ENCODE measurements at places on chromosomes 12 and 14. TPM values are rescaled to one million over a fixed set of nuclear protein-coding genes. Genes with fewer than 3 reads are reported as not detected.

ATP5F1B gene
- 527 TPM for polyA plus RNA-seq

AGAP2 gene
- polyA plus RNA-seq = 1.8 TPM

TAS2R13 gene
- not detected for polyA plus RNA-seq

OTUB2 gene
- polyA plus RNA-seq = 1.4 TPM

TEP1 gene
- 50.3 TPM for polyA plus RNA-seq

CDCA3 gene
- 99.1 TPM for polyA plus RNA-seq

KRT78 gene
- polyA plus RNA-seq = 1.8 TPM

DAAM1 gene
- polyA plus RNA-seq = 34.0 TPM

ACOT4 gene
- polyA plus RNA-seq = 2.5 TPM

DNA sequence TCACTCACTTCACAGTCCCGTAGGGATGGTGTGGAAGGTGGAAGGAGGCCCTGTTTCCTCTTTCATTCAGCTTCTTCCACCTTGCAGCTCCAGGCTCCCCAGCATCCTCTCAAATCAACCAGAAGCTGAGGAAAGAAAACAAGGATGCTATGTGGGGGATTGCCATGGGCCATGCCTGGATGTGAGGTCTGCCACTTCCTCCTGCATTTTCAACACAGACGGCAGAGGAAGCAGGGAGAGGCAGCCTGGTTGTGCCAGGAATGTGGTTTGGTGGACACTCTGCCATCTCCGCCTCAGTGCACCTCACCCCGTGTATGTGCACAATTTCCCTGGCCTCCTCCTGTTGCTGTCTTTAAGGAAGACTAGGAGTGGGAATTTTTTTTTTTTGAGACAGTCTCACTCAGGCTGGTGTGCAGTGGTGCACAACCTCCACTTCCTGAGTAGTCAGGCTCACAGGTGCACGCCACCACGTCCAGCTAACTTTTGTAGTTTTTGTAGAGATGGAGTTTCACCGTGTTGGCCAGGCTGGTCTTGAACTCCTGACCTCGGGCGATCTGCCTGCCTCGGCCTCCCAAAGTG lies 99.2 kb downstream of the SLC15A4 start:
- no peak overlapping the region for H3K27ac ChIP-seq
- no peak overlapping the region for H3K4me3 ChIP-seq
- DNase-seq = no peak
- peaks cover 5% of the 10 kb centered on the region for H3K4me1 ChIP-seq

DNA sequence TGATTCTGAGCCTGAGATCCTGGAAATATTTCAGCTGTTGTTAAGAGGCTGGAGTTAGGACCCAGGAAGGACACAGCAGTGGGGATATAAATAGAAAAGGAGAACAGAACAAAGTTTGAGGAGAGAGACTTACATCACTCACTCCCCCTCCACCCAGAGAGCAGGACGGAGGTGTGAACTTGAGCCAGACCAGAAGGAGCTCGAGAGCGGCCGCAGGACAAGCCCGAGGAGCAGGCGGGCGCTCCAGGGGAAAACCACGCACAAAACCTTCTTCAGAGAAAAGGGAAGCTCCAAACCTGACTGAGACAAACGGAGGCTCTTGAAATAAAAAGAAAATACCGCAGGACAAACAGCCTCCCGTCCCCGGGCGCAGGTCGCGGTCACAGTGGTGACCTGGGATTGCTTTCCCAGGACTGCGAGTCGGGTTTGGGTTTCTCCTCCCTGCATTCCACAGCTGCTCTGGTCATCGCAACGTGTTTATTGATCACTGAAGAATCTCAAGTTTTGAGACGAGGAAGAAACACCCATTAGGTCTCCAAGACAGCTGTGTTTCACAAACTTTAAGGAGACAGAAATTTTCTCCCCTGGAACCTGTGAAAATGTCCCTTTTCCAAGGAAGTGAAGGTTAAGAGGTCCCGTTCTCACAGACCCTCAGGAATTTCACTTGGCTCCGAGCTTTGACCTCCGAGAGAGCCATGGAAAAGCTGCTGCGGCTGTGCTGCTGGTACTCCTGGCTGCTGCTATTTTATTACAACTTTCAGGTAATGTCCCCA lies at the start of gene ADGRD1:
Gene ADGRD1, plus strand, starts transcription at position 137 of the 773 bp plus-strand sequence. Its CDS starts 559 bp downstream, at position 696.
- no peaks in the 10 kb centered on the region for H3K36me3 ChIP-seq
- no peaks in the 10 kb centered on the region for H3K4me1 ChIP-seq
- H3K4me3 ChIP-seq = peak within 1 kb of the TSS; percentile 54
- peak within 1 kb of the TSS; percentile 83 for H3K27ac ChIP-seq

DNA sequence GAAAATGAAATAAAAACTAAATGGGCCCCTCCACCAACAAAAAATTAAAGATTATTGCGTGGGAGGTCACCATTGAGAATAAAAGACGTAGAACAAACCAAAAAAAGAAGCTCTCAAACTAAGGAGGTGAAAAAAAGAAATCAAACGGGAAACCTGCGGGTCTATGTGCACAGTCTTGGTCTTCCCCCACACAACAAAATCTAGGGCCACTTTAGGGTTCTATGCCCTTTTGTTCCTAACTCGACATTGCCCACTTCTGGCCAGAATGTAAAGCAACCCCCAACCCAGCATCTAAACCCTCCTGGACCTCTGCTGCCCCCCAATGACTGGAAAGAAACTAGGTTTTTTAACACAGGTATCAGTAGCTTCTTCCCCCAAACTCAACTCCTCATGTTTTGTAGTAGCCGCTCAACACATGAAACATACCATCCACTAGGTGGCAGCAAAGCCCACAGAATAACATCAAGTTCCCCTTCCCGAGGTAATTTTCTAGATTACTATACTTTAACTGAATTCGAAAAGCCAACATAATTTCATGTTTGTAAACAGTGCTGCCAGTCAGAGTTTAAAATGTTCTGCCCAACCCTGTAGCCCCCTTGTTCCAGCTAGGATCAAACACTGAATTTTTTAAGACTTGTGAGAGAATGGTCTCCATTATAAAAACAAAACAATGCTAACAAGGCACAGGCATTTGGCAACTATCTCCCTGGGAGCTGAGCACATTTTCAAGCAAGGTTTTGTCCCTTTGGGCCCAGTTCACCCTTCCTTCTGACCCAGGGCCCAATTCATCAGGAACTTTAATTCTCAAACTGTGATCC lies 18.7 kb downstream of the DAD1 start:
- H3K4me1 ChIP-seq = peaks cover 11% of the 10 kb centered on the region
- H3K36me3 ChIP-seq = peaks cover 32% of the 10 kb centered on the region
- no peak overlapping the region for H3K27ac ChIP-seq
- H3K27me3 ChIP-seq = no peaks in the 10 kb centered on the region

DNA sequence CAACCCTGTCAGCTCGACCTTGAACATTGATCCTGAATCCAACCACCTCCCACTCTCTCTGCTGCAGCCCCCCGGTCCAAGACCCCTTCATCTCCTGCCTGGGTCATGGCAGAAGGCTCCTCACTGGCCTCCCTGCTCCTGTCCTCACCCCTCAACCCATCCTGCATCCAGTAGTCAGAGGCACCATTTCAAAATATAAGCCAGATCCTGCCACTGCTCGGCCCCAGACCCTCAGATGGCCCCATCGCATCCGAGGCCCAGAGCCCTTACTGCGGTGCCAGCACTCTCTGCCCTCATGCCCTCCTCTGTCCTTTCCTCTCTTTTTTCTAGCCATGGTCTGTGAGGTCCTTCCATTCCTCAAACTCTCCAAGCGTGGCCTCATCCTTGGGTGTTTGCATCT lies 34.3 kb upstream of the LHX5 start:
- DNase-seq = no peak
- no peaks in the 10 kb centered on the region for H3K4me1 ChIP-seq
- no peaks in the 10 kb centered on the region for H3K36me3 ChIP-seq
- peaks cover 3% of the 10 kb centered on the region for H3K27me3 ChIP-seq
- H3K27ac ChIP-seq = no peak overlapping the region
- H3K4me3 ChIP-seq = no peak overlapping the region

- H3K27ac ChIP-seq = peak overlapping the region; percentile 51
- H3K4me3 ChIP-seq = no peak overlapping the region
- H3K36me3 ChIP-seq = no peaks in the 10 kb centered on the region
- peaks cover 5% of the 10 kb centered on the region for H3K4me1 ChIP-seq
These were observed 192.5 kb upstream of the PWP1 start for GRCh38 chr12:107493135-107493494.

- no peak overlapping the region for H3K4me3 ChIP-seq
- DNase-seq = no peak
- H3K4me1 ChIP-seq = no peaks in the 10 kb centered on the region
These were observed 42.2 kb downstream of the PLEKHA5 start for GRCh38 chr12:19171731-19172130.

DNA sequence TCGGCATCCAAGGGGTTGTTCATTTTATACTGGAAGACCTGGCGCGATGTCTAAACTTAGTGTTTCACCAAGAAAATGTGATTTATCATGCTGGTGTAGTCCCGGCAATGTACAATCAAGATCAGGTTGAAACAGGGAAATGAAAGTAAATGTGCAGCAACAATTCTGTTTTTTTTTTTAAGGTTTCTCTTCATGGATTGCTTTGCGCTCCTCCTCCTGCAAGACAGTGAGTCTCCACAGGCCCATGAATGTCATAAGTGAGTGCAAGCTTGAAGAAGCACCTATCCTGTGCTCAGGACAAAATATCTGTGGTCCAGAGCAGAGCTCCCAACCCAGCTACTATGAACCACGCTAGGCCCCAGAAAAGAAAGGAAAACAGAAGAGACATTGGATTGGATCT lies 143.4 kb downstream of the KCNK10 start:
- H3K4me1 ChIP-seq = no peaks in the 10 kb centered on the region
- H3K27me3 ChIP-seq = no peaks in the 10 kb centered on the region
- no peak for DNase-seq
- H3K36me3 ChIP-seq = no peaks in the 10 kb centered on the region
- H3K27ac ChIP-seq = no peak overlapping the region

DNA sequence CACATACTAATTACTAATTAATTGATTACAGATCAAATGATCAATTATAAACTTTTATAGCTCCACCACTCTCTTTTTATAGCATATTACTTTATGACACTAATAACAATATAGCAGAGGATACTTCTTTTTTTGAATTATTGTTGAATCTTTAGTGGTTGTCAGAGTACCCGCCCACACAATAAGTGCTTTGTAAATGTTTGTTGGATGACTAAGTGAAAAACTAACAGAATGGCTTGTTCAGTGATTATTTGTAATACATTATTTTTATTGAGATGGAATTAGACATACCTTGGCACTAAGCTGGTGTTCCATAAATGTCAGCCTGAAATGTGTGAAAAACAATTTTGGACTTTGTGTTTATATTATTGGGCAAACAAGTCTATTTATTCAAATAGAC lies 670.5 kb upstream of the ATXN7L3B start:
- H3K4me3 ChIP-seq = no peak overlapping the region
- no peak overlapping the region for H3K27ac ChIP-seq
- H3K4me1 ChIP-seq = no peaks in the 10 kb centered on the region
- no peaks in the 10 kb centered on the region for H3K27me3 ChIP-seq
- DNase-seq = no peak

DNA sequence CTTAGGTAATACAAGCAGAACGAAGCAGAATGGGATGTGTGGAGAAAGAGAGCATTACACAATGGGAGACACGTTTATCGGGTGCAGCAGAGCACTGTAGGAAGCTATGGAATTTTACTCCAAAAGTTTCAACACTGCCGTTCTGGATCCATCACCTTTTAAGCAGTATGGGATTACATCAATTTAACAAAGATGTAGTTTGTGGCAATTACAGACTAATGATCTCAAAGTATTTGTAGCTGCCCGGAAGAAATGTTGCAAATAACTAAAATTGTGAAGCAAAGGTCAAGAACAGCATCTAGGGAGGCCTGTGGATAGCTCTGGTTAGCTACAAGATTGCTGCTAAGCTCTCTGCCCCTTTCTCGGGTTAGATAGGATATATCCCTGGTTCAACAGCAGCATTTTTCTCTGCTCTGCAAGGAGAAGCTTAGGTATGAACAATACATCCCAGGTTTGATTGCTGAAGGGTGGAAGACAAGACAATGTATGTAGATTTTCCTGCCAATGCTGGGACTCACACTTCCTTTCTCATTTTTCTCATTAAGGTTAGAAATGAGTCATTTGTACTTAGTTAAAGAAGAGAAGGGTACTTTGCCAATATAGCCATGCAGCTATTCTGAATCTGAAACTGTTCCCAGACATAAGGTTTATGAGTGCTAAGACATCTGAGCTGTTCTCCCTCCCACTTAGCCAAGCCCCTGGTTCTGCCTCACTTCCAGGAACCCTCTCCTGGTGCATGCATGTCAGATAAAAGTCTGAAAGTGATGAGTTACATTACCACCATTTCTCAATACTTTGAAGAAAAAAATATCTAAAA lies 75.0 kb upstream of the HIF1A start:
- peak overlapping the region; percentile 28 for H3K27ac ChIP-seq
- DNase-seq = no peak
- H3K4me3 ChIP-seq = no peak overlapping the region
- H3K4me1 ChIP-seq = no peaks in the 10 kb centered on the region
- H3K36me3 ChIP-seq = no peaks in the 10 kb centered on the region
- H3K27me3 ChIP-seq = no peaks in the 10 kb centered on the region

DNA sequence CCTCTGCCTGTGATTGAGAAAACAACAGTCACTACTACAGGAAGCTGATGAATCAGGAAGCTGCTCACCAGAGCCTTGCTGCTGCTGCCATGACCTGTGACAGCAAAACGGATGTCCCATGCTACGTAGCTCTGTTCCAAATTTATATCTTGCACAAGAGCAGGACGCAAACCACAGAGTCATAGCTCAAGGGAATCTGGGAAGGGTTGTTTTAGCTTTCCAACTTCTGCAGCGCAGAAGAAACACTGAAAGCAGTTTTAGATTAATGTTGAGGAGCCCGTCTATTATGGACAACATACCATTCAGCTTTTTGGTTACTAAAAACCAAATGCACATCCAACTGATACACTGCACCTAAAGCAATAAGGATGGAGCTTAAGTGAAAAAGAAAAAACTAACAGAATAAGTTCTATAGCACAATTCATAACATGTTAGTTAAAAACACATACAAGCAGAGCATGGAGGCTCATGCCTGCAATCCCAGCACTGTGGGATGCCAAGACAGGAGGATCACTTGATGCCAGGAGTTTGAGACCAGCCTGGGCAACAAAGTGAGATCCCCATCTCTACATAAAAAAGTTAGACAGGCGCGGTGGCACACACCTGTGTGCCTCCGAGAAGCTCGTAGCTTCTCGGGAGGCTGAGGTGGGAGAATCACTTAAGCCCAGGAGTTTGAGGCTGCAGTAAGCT lies 1.7 kb upstream of the ANKRD33 start:
- no peaks in the 10 kb centered on the region for H3K27me3 ChIP-seq
- DNase-seq = peak; percentile 53
- peaks cover 3% of the 10 kb centered on the region for H3K4me1 ChIP-seq
- H3K4me3 ChIP-seq = no peak overlapping the region
- peak overlapping the region; percentile 55 for H3K27ac ChIP-seq
